Fibroblast of gingiva (primary cell): ENCODE measurements at places on chromosomes 13 and 19.

DNA sequence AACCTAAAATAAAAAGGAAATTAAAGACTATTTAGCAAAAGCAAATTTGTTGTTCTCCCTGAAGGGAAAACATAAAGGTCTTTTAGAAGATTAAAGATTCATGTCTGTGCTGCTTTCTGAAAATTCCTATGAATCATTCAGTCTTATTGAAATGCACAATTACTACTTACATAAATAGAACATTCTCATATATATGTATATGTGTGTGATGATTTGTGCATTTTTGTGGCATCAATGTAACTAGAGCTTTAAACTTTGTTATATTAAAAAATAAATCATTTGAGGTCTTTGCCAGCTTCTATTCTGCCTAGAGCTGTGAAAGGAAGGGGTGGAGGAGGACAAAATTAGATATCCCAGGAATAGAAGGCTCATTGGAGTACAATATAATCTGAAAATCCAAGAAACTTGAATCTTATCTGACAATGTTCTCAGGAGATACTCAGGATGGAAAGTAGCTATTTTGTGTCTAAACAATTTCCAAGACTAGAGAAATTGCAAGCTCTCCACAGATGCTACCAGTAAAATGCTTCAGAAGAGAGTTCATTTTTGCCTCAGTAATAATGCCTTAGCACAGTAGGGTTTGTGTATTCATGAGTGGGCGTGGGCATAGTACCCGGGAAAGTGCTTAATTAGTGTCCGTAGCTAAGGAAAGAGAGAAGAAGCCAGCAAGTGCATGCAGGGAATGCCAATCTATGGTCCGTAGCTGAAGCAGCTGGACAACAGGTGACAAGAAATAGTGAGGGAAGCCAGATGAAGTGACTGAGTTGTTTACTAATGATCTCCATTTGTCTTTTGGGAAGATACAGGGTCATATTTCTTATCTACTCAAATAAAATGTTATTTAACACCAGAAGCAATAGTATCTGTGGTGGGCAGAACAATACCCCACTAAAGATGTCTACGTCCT lies 395.5 kb upstream of the NBEA start:
- no peak for DNase-seq

DNA sequence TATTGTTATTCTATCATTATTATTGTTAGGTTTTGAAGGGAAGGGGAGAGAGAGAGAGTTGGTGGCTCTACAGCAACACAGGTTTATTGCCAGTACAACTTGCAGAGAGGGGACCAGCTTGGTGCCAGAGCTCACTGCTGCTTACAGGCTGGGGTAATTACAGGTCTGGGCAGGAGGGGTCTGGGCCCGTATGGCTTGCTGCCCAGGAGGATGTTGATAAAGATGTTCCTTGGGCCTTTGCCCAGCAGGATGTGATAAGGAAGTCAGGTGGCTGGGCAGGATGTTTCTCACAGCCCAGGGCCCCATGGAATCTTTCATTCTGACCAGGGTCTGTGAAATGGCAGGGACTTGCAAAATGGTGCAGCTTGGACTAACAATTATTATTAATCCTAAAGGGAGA lies 64.2 kb upstream of the ZNF599 start:
- no peak for DNase-seq

DNA sequence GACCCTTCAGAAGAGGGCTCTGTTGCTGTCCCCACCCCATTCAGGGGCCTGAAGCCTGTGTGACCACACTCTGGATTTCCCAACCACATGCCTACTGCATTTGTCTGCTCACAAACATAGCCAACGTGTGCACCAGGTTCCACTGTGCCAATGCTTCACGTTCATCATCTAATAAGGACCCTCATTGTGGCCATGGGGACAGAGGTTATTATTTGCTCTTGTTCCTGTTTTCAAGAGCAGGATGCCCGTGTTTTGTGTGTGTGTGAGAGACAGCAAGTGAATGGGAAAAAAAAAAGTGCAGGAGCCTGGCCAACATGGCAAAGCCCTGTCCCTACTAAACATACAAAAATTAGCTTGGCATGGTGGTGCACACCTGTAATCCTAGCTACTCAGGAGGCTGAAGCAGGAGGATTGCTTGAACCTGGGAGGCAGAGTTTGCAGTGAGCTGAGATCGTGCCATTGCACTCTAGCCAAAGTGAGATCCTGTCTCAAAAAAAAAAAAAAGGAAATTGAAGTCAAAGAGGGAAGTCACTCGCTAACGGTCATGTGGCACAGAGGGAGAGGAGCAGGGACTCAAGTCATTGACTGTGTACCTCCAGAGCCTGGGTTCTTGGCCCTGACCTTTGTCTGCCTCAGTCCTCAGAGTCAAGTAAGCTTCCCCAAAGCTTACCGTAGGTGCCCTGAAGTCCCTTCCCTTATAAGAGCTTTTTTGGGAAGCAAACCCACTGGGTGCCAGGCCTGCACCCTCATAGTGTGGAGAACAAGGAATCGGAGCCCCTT lies 6.9 kb downstream of the B3GNT8 start:
- DNase-seq, result no peak

GRCh38 chr19:48510421-48511268 lies 990 bp downstream of the LMTK3 start:
- DNase-seq, result no peak

DNA sequence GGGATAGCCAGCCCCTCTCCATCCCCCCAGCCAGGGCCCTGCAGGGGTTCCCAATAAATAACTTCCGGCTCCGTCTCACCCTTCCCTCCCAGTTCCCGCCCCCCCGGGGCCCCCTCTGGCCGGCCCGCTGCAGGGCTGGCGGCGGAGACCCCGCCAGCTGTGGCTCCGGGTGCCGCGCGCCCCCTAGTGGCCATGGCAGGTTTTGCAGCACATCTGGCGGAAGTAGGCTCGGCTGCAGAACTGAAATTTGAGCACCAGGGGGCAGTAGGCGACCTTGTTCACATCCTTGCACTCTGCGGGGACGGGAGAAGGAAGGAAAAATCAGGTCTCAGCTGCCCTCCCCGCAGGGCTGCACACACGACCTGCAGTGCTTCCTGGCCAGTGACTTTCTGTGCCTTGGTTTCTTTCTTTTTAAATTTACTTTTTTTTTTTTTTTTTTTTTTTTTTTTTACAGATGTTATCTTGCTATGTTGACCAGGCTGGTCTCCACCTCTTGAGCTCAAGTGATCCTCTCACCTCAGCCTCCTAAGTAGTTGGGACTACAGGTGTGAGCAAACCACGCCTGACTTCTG lies 3.6 kb upstream of the MYO1F start:
- peak; percentile 50 for DNase-seq

- peak; percentile 43 for DNase-seq
These were observed 1.9 kb downstream of the FOXO1 start for GRCh38 chr13:40664350-40665125.

- DNase-seq, result no peak
These were observed 729 bp upstream of the MADCAM1 start for GRCh38 chr19:495402-496111.

GRCh38 chr13:32642316-32642715 lies 56.1 kb downstream of the PDS5B start:
- no peak for DNase-seq

- DNase-seq, result peak; percentile 82
These were observed 1.9 kb downstream of the RRAS start for GRCh38 chr19:49637821-49638738.

GRCh38 chr19:31113293-31113692 lies 235.9 kb downstream of the TSHZ3 start:
- no peak for DNase-seq

DNA sequence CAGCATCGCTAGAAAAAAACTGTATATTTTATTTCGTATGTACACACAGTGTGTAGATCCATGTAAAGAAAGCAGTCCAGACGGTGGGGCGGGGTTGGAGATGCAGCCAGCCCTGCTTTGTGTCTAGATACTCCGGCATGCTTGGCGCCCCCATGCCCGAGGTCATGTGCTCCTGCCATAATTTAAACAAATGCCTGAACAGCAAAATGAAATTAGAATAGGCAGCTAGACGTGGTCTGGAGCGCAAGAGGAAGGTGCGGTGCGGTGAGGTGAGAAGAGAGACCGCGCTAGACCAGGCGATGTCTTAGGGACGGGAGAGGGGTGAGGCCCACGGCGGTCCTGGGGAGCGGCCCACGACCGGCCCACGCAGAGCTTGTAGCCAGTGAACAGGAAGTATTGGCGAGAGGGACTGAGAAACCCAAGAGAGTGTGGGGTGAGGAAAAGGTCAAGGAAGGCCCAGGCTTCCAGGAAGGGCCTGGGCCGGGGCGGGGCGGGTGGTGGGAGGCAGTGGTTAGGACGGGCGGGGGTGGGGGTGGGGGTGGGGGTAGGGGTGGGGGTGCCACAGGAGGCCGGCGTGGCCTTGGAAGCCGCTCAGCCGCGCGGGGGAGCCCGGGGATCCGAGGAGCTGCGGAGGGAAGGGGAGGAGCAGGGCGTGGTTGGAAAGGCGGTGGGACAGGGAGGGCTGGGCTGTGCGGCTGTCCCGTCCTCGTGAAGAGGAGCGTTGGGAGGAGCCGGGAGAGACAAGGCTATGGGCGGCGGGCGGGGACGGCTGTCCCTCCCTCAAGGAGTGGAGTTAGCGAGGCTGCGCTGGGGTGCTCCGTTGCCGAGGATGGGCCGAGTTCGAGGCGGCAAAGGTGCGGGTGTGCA lies 254.7 kb upstream of the SGCG start:
- no peak for DNase-seq

- no peak for DNase-seq
These were observed 1.0 kb downstream of the HAUS5 start for GRCh38 chr19:35613574-35613973.

DNA sequence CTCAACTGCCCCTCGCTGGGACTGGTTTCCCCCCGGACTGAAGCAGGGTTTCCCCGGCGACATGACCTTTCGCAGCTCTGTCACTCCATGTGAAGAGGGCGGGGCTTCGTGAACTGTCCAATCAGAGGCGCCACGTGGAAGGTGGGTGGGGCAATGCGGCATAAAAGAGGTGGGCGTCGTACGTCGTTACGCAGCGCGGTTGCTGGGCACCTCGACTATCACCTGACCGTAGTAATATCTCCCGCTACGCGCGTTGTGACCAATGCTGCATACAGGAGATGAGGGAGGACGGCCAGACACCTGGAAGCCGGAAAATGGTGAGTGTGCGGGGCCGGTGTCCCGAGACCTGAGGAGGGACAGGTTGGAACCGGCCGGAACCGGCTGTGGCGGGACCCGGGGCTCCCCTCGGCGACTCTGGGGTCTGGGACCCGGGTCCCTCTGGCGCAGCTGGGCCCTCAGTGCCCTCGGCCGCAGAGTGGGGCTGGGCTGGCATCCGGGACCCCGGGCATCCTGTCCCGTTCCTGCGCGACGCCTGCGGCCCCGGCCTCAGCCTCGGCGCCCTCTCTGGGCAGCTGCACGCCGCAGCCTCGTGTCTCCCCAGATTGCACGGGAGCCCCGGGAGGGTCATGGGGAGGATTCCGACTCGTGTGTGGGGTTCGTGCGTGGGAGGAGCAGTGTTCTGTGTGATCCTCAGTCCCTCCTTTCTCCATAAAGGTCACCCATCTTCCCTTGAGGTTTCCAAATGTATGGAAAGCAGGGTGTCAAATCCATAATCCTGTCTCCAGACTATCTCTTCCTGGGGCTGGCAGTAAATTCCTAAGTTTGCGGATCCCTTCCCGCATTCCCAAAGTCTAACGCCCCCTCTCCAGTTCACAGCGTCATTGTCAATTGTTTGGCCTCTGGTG lies 32.2 kb downstream of the ZNF136 start:
- no peak for DNase-seq

GRCh38 chr19:3055741-3056416 lies 6.4 kb downstream of the TLE5 start:
- no peak for DNase-seq

GRCh38 chr13:101594936-101595335 lies 142.5 kb downstream of the ITGBL1 start:
- DNase-seq, result no peak

GRCh38 chr19:35484252-35485036 lies 5.8 kb downstream of the KRTDAP start:
- no peak for DNase-seq

- no peak for DNase-seq
These were observed 543.6 kb upstream of the GPC6 start for GRCh38 chr13:92682832-92683517.

GRCh38 chr13:23915308-23915707 lies 18.0 kb upstream of the C1QTNF9B start:
- DNase-seq, result no peak

DNA sequence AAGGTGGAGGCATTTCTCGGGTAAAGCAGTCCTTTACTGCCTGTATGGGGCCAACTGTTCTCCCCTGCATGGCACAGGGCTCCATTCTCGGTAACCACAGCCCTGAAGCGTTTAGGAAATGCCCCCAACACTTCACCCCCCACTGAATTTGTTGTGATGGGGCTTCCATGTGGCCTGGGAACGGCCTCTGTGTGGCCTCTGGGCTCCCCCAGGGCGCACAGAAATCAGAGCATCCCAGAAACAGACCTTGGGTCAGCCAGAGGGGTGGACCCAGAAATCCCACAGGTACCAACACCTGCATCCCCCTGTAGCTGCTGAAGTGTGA lies 153.7 kb upstream of the VSTM2B start:
- DNase-seq, result no peak

DNA sequence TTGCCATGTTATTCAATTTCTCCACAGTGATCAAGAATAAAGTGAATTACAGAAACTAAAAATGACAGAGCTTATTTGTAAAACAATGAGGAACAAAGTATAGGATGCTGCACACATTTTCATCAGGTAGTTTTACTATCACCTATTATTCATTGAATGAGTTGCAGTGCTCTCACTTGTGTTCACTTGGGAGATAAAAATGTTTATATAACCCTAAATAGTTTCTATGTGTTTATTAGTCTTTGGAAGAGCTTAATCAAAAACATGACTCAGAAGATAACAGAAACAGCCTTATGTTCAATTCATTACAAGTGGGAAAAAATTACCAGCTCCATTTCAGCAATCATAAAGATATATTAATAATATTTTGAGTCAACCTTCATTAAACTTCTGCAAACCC lies 796.2 kb downstream of the SLITRK1 start:
- DNase-seq, result no peak

GRCh38 chr13:103436057-103436654 lies 369.9 kb upstream of the SLC10A2 start:
- no peak for DNase-seq

- no peak for DNase-seq
These were observed 1.9 kb upstream of the BCL3 start for GRCh38 chr19:44746616-44746945.

- DNase-seq, result peak; percentile 15
These were observed 60.6 kb downstream of the LRCH1 start for GRCh38 chr13:46613409-46614049.

DNA sequence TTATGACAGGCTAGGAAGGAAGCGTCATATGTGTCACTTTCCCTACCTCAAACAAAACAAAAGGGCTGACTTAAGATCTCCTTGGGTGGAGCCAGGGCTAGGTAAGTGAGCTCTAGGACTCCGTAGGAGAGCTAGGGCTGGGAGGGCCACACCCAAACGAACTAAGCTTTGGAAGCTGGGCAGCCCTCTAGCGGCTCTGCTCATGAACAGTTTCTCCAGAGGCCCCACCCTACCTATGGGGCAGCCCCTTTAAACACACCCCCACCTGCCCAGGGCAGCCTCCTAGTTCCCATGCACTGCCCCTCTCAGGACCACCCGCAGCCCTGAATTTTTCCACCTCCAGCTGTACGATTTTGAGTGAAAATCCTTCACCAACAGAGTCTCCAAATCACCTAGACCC lies 3.5 kb downstream of the PEG3 start:
- no peak for DNase-seq

GRCh38 chr19:3589439-3589838 lies 4.2 kb downstream of the GIPC3 start:
- DNase-seq, result no peak

- DNase-seq, result no peak
These were observed 300.0 kb downstream of the ITGBL1 start for GRCh38 chr13:101752432-101752831.
